ENCODE measurements at places on chromosomes 4 and X.

GRCh38 chrX:94942603-94943002 lies 1268.6 kb downstream of the FAM133A start:
- no peak for DNase-seq

GRCh38 chr4:103692615-103693014 lies 27.2 kb downstream of the TACR3 start:
- peak; percentile 40 for DNase-seq

DNA sequence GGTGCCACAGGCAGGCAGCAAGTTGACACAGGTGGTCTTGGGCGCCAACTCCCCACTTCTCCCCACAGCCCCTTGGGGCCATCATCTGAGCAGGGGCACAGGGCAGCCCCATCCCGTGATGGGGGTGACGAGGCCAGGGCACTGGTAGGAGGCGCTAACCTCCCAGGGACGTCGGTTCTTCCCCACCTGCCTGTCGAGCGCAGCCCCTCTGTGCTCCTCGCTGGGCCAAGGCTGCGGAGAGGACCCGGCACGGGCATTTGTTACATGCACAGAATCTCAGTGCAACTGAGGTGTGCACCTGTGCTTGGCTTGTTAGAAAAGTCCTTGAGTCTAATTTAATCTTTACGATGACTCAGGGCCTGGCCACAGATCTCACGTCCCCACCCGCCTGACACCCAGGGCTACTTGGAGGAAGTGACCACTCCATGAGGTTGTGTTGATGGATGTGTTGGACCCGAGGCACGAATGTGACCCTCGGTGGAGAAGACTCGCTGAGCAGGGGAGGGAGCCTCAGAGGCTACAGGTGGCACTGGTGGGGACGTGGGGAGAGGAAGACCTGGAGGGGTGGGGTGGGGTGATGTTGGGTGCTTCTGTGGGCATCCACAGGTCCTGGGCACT lies 3.1 kb upstream of the SH3TC1 start:
- DNase-seq, result peak; percentile 10

- DNase-seq, result peak; percentile 75
Observed at GRCh38 chr4:158025131-158025530, 147.7 kb downstream of the GASK1B start.

DNA sequence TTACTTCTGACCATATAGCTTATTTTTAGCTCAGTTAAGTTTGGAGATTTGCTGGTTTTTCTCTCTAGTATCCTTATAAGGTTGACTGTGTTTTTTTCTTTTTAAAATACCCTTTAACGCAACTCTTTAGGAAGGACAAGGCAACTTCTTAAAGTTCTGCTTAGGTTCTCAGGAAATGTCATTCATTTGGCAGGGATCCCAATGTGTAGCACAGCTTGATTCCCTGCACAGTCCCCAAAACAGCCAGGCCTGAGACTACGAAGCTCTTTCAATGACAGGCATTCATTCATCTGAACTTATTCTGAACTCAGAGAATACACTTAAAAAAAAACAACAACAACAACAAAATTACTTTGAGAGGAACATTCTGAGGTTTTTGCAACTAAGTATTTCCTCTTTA lies 1765.8 kb downstream of the PCDH7 start:
- no peak for DNase-seq

- DNase-seq, result no peak
Observed at GRCh38 chr4:26287756-26288155, 33.1 kb upstream of the RBPJ start.

DNA sequence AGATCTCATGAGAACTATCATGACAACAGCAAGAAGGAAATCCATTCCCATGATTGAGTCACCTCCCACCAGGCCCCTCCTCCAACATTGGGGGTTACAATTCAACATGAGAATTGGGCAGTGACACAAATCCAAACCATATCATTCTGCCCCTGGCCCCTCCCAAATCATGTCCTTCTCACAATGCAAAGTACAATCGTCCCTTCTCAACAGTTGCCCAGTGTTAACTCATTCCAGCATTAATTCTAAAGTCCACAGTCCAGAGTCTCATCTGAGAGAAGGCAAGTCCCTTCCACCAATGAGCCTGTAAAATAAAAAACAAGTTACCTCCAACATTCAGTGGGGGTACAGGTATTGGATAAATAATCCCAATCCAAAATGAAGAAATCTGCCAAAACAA lies 14.9 kb upstream of the CLDN34 start:
- no peak for DNase-seq

DNA sequence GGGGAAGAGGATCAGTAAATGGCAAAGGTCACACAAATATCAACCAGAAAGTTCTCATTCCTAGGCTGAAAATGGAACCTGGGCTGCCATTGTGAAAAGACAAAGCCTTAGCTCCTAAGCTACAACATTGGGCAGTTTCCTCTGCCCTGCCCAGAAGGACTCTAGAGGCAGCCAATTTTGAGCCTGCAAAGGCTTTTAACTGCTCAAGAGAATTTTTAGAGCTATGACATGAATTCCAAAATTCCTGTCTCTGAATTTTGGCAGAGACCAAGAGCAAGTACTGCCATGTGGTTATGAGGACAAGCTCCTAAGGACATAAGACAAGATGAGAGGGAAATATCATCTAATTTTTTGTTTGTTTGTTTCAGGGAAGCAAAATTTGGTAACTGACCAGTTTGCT lies 29.6 kb upstream of the IGFBP7 start:
- no peak for DNase-seq

DNA sequence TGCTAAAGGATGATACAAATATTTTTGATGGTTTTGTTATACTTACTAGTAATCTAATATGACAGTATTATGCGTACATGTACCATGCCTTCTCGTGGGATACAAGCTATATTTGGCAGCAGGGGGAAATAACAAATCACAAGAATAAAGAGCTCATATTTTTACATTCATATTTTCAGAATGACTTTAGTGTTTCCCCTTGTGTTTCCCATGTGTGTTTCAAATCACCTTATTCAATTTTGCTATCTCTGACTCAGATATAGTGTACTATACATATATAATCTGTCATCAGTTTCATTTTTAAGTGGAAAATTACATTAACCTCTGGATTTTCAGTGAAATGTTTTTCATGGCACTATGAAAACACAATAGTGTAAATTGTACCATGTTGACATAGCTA lies 146.8 kb downstream of the RPA4 start:
- DNase-seq, result no peak

DNA sequence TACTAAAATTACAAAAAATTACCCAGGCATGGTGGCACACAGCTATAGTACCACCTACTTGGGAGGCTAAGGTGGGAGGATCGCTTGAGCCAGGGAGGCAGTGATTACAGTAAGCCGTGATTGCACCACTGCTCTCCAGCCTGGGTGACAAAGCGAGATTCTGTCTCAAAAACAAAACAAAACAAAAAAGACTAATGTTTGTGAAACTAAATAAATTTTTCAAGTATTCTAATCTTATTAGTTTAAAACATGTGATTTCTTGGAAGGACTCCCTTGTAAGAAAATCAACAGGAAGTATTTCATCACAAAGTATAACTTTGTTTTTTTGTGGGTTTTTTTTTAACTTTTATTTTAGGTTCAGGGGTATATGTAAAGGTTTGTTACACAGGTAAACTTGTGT lies 89.6 kb downstream of the EGF start:
- DNase-seq, result no peak

- peak; percentile 41 for DNase-seq
Observed at GRCh38 chr4:25223802-25224375, 9.9 kb upstream of the PI4K2B start.

GRCh38 chr4:137656661-137657060 lies 124.4 kb upstream of the PCDH18 start:
- DNase-seq, result no peak

DNA sequence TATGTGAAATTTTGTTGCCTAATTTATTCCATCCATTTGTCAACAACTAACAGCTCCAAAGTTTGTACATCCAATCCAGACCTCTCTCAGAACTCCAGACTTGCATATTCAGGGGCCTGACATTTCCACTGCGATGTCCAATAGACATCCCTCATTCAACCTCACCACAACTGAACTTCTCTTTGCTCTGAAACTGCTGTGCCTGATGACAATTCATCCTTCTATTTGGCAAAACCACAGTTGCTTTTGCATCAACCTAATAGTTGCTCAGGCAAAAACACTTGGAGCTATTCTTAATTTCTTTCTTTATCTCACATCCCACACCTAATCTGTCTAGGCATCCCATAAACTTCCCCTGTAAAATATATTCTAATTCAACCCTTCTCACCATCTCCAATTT lies 56.5 kb downstream of the ANTXR2 start:
- no peak for DNase-seq

GRCh38 chrX:94662689-94663088 lies 988.7 kb downstream of the FAM133A start:
- peak; percentile 12 for DNase-seq

- no peak for DNase-seq
Observed at GRCh38 chr4:53100501-53101190, 238.5 kb downstream of the RASL11B start.

DNA sequence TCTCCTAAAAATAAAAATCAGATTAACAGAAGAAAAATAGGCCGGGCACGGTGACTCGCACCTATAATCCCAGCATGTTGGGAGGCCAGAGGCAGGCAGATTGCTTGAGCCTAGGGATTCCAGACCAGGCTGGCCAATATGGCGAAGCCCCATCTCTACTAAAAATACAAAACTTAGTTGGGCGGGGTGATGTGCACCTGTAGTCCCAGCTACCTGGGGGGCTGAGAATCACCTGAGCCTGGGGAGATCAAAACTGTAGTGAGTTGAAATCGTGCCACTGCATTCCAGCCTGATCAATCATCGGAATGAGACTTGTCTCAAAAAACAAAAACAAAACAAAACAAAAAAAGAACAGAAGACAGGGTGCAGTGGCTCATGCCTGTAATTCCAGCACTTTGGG lies 32.8 kb upstream of the NOCT start:
- no peak for DNase-seq

GRCh38 chr4:140004922-140005627 lies 148.9 kb downstream of the MAML3 start:
- peak; percentile 9 for DNase-seq

DNA sequence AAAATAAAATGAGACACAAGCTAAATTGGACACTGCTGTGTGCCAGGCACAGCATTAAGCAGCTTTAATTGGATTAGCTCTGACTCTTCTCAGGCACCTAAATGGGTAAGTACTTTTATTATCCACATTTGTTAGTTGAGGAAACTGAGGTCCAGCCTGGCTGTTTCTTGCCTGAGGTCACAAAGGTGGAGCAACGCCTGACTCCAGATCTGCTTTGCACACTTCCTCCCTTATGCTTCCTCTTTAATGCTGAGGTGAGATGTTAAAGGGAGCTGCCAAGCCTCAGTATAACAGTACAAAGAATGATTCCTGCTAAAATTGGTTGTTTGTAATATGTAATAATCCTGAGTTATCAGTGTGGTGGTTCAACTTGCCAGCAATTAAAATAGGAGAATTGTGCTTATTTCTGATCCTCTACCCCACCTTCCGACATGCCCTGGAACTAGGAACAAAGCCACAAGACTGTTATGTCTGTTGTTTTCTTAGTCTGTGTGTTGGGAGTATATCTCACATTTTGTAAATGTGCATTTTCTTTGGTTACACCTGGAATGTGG lies 74.4 kb downstream of the AFF1 start:
- DNase-seq, result no peak

GRCh38 chr4:154660052-154660451 lies 47.6 kb upstream of the FGG start:
- DNase-seq, result no peak

GRCh38 chrX:112851161-112851779 lies 10.6 kb upstream of the AMOT start:
- DNase-seq, result no peak

DNA sequence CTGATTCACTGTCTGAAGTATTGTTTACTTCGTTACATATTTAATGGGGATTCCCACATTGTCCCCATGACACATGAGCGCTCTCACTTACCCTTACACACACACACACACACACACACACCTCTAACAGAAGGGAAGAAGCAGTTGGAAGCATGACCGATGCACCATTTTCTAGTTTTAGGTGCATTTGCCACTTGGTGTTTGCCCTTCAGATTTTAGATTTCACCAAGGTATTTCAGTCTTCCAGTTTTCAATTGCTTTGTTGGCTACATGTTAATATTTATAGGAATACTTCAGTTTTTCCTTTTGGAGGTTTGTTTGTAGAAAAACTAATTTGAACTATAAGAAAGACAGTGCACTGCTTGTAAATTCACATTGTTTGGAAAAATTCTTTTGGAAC lies 3.1 kb downstream of the POU4F2 start:
- no peak for DNase-seq

DNA sequence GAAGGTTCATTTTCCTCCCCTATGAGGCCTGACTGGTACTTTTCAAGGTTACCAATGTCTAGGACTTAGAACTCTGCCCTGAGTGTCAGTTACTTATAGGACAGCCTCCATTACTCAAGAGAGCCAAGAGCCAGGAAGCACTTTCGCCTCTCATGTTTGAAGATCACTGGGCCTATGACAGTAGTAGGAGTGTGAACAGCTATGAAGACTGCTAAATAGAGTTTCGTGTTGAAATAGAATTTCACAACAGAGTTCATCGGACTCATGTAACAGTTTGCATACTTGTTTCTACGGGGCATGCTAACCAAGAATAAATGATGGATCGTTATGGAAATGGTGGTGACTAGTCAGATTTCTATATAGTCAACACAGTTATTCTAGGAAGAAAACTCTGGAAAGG lies 97.8 kb upstream of the GPC4 start:
- no peak for DNase-seq

DNA sequence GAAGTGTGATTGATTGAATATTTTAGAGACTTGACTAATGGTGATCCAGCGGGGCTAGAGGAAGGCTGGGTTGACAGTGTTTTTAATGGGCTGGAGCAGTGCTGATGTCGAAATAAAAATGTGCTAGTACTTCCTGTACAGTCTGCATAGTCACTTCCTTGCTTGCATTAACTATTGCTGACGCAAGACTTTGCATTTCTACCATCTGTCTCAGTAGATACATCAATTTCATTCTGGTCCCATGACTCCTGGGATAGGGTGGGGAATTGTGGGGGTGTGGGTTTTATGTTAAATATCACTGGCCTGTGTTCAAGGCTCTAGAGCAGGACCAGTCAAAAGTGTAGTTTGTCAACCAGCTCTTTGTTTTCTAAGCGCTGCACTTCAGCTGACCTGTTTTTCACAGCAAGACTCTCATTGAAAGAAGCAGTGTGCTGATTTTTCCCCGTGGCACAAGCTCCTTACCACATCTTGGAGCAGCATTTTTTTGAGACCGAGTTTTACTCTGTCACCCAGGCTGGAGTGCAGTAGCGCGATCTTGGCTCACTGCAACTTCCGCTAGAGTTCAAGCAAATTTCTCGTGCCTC lies 35.2 kb upstream of the PHEX start:
- peak; percentile 18 for DNase-seq

DNA sequence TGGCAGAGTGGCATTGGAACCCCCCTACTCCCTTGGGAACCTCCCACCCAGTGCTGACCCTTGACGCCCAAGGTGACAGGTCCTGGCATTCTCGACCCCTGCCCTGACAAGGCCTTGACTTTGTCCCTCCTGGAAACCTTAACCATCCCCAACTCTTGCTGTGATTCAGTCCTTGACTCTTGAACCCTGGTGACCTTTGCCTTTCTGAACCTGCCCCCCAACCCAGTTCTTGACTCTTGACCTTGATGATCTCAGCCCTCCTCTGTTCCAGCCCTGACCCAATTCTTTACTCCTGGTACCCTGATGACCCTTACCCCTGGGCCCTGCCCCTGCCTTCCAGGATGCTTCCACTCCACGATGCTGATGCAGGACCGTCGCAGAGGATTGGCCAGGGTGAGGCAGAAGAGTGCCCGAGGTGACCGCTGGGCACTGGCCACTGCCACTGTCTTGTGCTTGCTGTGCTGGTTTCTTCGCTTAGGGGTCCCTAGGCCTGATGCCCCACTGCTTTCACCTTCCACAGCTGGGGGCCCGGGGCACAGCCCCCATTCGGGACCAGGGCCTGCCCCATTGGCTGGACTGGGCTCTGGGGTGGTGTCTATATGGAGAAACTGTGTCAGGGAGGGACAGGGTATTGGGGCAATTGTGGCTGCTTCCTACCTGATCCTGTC lies 1.7 kb downstream of the CACNA1F start:
- DNase-seq, result no peak
